ENCODE measurements at places on chromosomes 5 and 9.

GRCh38 chr5:178247481-178248456, 15.2 kb upstream of the PHYKPL start:
- no peak for DNase-seq

DNA sequence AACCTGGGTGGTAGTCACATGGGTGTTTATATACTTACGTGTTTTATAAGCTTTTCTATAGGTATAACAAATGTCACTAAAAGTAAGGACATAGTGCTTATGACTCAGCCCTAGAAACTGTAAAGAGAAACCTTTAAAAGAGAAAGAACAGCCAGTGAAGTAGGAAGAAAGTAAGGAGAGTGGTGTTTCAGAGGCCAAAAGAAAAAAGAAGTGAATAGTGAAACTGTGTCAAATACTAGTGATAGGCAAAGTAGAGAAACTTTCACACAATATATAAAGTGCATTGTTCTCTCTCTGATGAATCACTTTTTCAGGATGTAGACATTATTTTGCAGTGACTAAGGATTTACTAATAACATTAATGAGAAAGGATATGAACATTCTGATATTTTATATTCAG, 74.2 kb upstream of the SUSD1 start:
- no peak for DNase-seq

- no peak for DNase-seq
These were observed 778 bp downstream of the TRIM41 start for GRCh38 chr5:181223729-181224389.

- no peak for DNase-seq
These were observed 39.9 kb upstream of the CTXN3 start for GRCh38 chr5:127609011-127609410.

- no peak for DNase-seq
These were observed 12.2 kb downstream of the TRAF1 start for GRCh38 chr9:120914396-120914795.

DNA sequence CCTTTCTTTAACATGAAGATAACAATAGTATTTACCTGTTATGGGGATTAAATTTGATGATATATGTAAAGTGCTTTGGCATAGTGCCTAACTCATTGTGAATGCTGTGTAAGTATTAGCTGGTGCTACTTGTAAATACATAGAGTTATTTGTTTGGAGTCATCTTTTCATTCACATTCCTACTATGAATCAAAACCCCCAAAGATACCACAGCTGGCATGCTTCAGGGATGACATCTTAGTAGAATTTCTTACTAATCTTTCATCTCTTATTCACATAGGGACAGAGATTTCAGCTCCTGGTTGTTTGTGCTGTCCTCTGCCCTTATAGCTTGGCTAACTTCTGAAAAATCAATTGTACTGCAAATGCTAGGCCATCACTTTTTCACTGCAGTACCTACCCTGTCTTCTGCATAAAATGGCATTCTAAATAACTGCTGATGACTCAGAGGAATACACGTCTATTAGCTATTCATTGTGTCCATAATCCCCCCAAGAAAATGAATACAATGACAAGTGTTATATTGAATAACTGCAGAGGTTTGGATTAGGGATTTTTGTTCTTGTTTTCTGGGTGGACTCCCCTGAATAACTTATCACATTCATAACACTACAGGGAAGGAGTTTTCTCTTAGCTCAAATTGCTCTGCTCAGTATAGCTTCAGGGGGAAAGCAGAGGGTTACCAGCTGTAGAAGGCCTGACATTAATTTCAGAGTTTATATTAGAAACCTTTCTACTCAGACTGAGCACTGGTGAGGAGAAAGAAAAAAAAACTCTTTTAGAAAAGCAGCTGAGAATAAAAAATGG, 192.2 kb upstream of the C9orf72 start:
- no peak for DNase-seq

DNA sequence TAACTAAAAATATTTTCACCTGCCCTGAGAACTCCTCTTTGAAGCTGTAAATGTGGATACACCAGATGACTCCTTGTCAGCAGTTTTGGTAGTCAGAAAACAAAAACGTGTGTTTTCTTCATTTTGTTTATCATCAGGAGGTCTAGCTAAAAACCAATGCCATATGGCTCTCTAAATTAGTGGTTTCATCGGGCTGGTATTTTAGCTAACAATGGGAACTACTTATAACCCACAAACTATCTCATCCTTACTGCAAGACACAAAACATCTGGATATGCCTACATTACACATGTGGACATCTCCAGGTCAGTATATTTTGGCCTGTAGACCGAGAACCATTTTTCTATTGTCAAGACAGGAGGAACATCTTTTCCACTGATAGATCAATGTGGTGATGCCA, 56.2 kb downstream of the GAS1 start:
- no peak for DNase-seq

- no peak for DNase-seq
These were observed 1498.8 kb downstream of the MAT2B start for GRCh38 chr5:165004175-165004574.

DNA sequence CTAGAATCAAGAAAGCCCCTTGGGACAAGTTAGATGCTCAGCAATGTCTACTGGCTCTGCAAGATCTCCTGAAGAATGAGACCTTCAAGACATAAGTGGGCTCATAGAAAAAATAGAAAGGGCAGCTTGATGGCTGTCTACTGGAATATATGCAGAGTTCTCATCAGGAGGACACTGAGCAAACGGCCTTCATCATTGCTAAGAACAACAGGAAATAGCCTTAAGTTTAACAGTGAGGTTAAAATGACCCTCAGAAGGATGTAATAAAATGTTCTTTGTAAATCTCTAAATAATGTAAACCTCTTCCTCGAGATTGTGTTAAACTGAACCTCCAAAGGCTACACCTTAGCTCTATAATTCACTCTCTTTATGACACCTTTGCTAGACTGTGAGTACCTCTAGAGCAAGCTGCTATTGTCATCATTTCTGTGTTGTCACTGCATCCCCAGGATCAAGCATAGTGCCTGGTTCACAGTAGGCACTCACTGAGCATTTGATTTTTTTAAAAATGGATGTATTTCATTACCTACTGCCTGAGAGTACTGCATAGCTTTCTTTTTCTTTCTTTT, 22.2 kb upstream of the LHFPL2 start:
- no peak for DNase-seq

DNA sequence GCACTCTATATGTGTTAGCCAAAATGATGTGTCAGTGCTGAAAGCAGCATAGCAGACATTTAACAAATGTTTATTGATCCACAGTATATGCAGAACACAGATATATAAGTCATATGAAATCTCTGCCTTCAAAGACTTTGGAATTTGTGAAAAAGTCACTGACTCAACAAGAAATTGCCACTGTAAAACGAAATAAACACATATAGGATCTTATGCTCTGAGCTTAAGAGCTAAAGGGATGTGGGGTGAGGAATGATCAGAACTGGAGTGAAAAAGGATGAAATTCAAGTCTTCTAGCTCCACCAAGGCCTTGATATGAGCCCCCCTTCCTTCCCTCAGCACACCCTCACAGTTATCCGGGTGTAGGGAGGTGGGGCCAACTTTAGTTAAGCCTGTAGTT, 49.9 kb downstream of the PLAC8L1 start:
- DNase-seq = no peak

- no peak for DNase-seq
These were observed 33.4 kb upstream of the PPP3R2 start for GRCh38 chr9:101628173-101628572.

DNA sequence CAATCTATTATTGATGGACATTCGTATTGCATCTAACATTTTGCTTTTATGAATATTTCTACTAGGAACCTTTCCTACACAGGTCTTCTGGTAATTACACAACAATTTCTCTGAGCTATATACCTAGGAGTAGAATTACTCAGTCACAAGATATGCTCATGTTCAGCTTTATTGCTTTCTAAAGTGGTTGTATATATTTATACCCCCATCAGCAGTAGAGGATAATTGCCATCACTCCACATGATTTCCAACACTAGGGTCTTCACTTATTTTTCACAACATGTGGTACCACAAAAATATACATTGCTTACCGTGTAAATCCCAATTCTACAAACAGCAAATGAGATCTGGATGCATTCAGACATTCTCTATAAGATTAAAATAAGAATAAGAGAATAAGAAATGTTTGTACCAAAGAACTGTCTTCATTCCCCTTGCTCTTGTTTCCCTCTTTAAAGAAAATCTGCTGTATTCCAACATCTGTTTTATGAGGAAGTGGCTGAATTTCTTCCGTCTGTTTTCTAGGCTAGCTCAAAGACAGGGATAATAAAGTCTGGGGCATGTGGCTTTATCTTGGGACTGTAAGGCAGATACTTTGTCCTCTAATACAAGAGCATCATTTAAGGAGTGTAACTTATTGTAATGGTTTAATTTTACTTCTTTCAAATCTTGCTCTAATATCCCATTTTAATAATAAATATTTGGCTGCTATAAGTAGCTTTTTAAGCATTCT, 28.2 kb downstream of the ARL15 start:
- DNase-seq = no peak

GRCh38 chr9:124389146-124389939, 25.9 kb downstream of the PSMB7 start:
- no peak for DNase-seq

GRCh38 chr5:104241046-104241445, 678.5 kb upstream of the NUDT12 start:
- DNase-seq = no peak

GRCh38 chr9:36911601-36912412, 122.3 kb downstream of the PAX5 start:
- no peak for DNase-seq

DNA sequence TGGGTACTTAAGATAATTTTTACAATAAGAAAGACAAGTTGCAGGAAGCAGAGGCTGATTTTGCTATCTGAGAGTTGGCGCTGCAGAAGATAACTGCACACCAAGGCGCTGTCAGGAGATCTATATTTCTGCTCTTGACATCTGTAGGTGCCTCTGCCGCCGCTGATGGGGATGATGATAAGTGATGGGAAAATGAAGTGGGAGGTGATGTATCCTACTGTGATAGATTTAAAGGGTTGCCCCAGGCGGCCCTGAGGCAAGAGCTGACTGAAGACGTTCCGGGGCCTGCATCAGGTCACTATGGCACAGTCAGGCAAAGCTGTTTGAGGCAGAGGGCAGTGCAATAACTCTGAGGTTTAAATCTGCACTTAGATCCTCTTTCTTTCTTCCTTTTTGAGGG, 78.1 kb downstream of the SNCAIP start:
- DNase-seq = no peak

GRCh38 chr5:150271923-150272322, 17.6 kb downstream of the CAMK2A start:
- DNase-seq = no peak

GRCh38 chr5:23014266-23014665, 161.1 kb upstream of the CDH12 start:
- DNase-seq = no peak

- DNase-seq = no peak
These were observed 29.5 kb downstream of the TGFBI start for GRCh38 chr5:136058039-136058971.

GRCh38 chr9:37727013-37727412, 26.6 kb upstream of the TRMT10B start:
- DNase-seq = no peak

GRCh38 chr5:15522187-15522520, 22.2 kb downstream of the FBXL7 start:
- no peak for DNase-seq

- DNase-seq = no peak
These were observed 63.5 kb downstream of the ZNF474 start for GRCh38 chr5:122192497-122193496.

GRCh38 chr9:35257986-35258659, 96.3 kb downstream of the UNC13B start:
- no peak for DNase-seq

GRCh38 chr5:134249469-134250379, 23.9 kb upstream of the PPP2CA start:
- no peak for DNase-seq

DNA sequence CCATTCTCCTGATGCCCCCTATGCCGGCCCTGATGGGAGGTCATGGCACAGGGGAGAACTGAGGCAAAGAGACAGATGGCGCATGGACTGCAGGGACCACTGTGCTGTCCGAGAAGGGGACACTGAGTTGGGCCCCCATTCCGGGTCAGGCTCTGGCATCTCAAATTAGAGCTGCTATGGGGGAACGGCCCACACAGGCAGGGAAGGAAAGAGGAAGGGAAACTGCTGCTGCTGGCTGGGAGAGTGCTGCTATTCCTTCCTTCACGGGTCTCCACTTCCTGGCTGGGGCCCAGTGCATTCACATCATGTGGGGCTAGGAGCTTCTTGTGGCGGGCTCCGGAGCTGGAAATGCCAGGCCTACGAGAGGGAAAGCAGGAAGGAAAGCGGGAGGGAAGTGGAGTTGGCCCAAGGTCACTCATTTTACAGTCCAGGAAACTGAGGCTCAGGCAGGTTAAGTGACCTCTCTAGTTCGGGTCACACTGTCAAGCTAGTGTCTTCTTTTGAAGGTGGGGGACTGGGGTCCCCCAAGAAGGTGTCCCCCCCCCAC, 1.3 kb upstream of the CARD19 start:
- DNase-seq = no peak

DNA sequence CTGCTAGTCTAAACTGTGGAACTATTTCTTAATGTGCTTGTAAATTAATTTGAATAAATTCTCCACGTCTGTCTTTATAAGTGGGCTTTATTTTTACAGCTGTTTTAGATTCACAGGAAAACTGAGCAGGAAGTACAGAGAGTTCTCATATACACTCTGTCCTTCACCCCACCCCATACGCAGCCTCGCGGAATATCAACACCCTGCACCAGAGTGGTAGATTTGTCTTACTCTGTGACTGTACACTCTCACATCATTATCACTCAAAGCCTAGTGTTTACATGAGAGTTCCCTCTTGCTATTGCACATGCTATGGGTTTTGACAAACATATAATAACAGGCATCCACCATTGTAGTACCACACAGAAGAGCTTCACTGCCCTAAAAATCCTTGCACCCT, 179.7 kb upstream of the DAB2 start:
- no peak for DNase-seq

GRCh38 chr5:136084698-136085097, 47.9 kb upstream of the SMAD5 start:
- no peak for DNase-seq

GRCh38 chr5:64269164-64269563, 103.5 kb downstream of the RNF180 start:
- no peak for DNase-seq

- no peak for DNase-seq
These were observed 55.3 kb downstream of the RANBP17 start for GRCh38 chr5:170917113-170917512.

DNA sequence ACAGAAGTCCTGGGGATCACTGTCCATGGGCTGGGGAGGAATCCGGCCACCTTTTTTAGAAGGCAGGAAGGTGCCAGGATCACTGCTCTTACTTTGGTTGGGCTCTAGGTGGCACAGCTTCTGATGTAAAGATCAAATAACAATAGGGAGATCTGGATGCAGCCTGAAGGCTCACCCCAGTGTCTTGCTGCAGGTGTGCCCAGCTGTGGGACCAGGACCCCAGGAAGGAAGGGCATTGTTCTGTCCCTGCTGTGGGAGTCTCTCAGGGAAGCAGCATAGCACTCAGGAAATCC, 69.6 kb downstream of the DAB2IP start:
- no peak for DNase-seq

- DNase-seq = no peak
These were observed 60.0 kb downstream of the MAP1B start for GRCh38 chr5:72167257-72167656.
